HEK293T (cell line): ENCODE measurements at places on chromosomes 3 and 15.

DNA sequence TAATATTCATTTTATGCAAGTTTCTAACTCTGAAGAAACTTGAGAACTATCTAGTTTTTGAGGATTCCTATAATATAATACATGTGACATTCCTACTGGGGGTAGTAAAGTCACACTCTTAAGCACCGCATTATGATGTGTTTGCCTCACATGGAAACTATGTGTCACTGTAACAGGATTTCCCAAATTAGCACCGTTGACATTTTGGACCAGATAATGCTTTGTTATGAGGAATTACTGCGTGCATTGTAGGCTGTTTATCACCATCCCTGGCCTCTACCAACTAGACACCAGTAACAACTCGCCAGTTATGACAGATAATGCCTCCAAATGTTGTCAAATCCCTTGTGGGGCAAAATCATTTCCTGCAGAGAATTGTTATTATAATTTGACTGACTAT, 267.8 kb downstream of the RAP2B start:
- DNase-seq = no peak

DNA sequence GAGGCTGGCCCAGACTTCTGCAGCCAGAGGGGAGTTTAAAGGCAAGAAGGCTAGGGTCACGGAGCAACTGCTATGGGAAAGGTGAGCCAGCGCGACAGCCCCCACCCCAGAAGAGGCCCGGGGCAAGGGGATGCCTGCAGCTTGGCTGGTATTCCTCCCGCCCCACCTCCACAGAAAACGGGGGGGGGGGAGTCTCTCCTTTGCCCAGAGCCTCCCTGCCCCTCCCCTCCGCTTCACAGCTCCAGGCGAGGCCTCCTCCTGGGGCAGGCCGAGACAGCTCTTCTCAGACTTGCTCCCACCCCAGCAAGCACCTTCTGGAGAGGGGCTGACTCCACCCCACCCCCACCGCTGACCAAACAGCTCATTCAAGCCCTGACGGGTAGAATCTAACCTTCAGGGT, 13.4 kb downstream of the ANP32A start:
- no peak for DNase-seq

- DNase-seq = no peak
Observed at GRCh38 chr15:50143255-50143860, 24.3 kb upstream of the ATP8B4 start.

DNA sequence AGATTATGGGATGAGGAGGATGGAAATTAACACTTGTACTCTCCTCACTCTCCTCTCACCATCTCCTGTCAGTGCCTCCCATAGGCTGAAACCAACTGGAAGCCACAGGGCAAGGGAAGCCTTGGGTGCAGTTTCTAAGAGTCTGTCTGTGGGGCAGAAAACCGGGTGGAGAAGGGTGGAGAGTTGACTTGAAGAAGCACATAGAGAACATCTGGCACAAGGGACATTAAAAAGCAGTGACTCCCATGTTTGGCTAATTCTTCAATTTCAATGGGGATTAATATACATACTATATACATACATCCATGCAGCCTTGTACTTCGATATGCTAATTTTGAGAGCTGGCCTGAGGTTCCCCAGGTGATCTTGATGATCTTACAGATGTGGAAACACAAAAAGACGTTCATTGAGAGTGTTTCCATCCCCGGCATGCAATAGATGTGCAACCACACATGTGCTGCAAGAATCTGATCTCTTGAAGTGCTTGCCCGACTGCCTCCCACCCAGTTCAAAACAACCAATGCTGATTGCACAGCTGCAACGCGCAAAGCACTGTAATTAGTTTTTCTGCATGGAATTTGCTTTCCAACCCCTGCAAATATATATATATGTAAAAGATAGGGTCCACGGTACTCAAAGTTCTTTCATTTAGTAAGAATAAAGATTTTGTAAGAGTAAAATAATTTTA, 121.9 kb upstream of the TMC3 start:
- no peak for DNase-seq

- no peak for DNase-seq
Observed at GRCh38 chr15:99615460-99615859, 49.7 kb downstream of the MEF2A start.

DNA sequence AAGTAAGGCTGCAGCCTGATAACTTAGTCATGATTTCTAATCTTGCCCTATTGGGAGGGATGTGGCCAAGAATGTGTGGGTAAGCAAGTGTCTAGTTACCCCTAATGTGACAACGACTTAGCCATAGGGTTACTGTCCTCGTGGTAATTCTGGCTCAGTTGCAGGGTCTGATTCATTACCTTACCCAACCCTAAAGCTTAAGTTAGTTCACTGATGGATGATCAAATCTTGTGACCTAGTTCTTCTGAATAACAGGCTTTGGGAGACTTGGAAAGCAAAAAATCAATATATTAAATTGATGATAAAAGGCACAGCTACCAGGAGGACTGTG, 1.6 kb upstream of the INTS14 start:
- DNase-seq = no peak

- peak; percentile 18 for DNase-seq
Observed at GRCh38 chr3:129122412-129123011, 908 bp upstream of the RAB43 start.

DNA sequence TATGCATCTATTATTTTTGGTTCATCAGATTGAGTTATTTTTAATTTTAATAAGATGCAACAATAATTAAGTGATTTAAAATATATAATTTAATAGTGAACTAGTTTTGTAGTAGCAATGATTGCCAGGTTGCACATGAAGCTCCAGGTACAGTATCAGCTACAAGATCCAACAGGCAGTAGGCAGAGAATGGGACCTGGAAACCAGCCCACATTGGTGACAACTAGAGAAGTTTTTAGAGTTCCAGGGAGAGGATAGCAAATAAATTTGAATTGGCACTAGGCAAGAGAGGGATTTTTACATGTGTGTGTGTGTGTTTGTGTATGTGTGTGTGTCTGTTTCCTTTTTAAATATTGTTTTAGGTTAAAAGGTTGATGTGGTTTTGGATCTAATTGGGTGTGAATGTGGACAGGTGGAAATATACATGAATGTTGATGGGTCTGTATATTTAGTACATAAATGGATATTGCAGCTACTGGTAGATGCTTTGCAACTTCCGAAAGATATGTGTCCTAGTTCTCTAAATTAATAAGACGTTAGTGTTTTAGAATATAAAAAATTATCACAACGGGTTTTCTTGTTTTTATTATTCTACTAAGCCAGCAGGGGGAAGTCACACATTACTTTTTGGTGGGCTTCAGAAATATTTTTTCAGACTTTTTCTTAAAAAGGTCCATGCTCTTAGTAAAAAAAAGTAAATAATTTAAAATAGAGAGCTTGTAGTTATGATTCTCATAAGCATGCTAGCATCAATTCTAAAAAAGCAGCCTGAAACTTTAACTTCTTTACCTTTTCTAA, 110.1 kb upstream of the GBE1 start:
- DNase-seq = no peak

DNA sequence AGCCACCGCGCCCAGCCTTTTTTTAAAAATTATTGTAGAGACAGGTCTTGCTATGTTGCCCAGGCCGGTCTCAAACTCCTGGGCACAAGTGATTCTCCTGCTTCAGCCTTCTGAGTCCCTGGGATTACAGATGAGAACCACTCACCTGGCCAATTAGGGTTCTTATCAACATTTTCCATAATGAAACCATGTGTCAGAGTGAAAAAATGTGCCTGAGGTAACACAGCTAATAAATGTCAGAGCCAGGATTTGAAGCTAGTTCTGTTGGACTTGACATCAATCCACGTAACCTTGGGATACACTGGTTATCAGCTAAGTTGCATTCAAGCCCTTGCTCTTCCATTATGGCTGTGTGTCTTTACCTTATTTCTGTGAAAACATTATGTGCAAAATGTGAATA, 29.1 kb downstream of the CHST14 start:
- no peak for DNase-seq

- peak; percentile 53 for DNase-seq
Observed at GRCh38 chr3:23685541-23686258, 120.1 kb upstream of the UBE2E1 start.

DNA sequence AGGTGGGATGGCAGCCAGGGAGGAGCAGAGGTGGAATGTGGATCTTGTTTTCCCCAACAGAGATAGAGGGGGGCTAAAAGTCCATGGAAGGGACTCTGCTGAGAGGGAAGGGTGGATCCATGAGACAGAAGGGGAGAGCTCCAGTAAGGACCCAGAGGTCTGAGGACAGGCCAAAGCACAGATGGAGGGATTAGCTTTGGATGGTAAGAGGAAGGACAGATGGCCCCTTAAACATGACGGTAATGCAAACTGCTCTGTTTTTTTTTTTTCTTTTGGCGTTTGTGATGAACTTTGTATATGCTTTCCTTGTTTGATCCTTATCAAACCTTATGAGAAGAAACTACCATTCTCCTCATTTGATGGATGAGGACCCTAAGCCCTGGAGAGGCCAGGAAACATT, 96.2 kb downstream of the IGF1R start:
- DNase-seq = no peak

GRCh38 chr3:113659101-113659541, 37.3 kb downstream of the USF3 start:
- no peak for DNase-seq

DNA sequence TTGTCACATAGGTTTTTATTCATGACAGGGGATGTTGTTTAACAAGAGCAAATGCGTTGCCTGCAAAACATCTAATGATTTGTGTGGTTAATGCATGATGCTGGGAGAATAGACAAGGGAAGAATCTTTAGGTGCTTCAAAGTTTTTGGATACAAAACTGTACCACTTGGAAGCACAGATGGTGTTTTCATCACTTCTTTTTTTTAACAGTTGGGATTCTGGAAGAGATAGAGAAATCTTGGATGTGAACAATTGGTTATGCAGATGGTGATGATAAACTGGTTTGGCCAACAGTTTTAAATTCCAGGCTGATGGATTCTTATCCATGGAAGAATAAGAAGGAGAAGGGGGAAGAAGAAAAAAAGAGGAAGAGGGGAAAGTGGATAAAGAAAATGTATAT, 379.4 kb downstream of the KCNH8 start:
- DNase-seq = no peak

GRCh38 chr3:193573403-193574191, 18.9 kb upstream of the ATP13A4 start:
- no peak for DNase-seq

GRCh38 chr3:98326945-98327344, 26.7 kb upstream of the OR5K4 start:
- DNase-seq = no peak

GRCh38 chr15:65793818-65794104, 1.7 kb upstream of the DENND4A start:
- DNase-seq = no peak

GRCh38 chr3:37816271-37816670, 45.4 kb upstream of the CTDSPL start:
- no peak for DNase-seq

DNA sequence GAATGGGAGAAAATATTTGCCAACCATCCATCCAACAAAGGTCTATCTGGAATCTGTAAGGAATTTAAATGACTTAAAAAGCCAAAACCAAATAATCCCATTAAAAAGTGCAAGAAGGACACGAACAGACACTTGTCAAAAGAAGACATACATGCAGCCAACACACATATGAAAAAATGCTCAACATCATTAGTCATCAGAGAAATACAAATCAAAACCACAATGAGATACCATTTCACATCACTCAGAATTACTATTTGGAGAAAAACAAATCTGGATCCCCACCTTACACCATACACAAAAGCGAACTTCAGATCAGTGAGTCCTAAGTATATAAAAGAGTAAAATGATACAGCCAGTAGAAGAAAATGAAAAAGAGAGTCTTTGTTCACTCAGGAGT, 58.6 kb upstream of the MNS1 start:
- no peak for DNase-seq

DNA sequence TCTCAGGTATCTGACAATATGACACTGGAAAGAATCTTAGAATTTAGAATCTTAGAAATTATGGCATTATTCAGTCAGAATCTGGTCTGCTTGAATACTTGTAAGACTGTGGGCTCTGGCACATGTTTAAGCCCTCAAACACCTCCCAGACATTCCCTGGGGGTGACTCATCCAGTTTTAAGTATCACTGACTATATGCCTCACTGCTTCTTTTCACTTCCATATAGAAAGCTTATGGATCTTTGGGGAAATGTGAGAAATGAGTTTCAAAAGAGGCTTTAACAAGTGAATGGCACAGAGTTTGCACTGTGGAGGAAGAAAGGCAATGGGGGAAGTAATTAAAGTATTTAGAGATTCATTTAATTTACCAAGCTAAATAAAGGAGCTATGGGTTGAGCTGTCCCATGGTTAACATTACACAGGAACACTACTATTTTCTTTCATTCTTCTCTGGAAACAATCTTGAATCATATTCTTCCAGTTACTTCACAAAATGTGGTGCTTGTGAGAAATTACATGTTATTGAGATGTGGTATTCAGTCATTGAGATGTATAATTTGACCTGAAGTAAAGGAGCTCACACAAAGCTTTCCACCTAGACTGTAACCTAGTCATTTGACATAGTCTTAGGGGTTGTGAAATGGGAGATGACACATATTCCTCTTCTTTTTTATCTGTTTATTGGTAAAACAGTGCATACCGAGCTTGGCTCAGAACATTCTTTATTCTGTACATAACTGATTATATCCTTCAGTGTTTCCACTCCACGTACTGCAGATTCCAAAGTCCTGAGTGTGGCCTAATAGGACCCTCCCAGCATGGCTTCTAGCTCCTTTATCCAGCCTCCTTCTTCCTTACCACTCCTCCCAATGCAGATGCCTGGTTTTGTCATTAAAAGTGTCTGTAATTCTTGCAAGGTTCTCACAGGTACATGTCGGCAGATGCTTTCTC, 544.6 kb upstream of the NECTIN3 start:
- no peak for DNase-seq

GRCh38 chr3:152581951-152582350, 253.0 kb upstream of the P2RY1 start:
- DNase-seq = no peak

DNA sequence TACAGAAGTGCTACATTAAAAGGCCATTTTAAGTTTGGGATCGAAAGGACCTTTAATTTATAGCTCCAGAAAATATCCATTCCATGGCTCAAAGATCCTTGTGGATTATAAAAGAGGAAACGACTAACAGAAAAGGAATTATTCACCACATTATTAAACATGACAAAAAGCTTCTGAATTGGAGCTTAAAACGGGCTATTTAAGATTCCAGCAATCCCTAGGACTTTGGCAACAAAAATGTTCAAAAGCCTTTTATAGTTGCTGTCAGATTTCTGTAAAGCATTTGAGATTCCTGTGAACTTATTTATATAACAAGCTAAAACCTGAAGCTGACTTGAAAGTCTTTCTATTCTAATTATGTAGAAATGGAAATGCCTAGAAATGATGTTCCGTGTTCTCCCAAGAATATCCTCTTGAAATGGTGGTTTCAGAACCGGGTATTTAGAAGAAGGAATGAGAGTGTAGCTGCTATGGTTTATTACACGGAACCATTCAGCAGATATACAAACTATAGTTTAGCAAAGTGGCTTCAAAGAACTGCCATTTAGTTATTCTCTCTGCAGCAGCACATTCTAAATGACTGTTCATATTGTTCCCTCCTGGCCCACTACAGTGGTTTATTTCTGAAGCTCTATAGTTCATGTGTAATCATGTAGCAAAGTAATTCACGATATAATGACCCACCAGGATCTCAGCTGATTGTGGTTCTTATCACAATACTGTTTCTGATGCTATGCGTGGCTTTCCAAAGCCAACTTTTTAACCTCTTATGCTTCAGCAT, 961.7 kb downstream of the FHIT start:
- no peak for DNase-seq
